NCI-H187 (cell line): ENCODE measurements at places on chromosomes 5 and 9.

DNA sequence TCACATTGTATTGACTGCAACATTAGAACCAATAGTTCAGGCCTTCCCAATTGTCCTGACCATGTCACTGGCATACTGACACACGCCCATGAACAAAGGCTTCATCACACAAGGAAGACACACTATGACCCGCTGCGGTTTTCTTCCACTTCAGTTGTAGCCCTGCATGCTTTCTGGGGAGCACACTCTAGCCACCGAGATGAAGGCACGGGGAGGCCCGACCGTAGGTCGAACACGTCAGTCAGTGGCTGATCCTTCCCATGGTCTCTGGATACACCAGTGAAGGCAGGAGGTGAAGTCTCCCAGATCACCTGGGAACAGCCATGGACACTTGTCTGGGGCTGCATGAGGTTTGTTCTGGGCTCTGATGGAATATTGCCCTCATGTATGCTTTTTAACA is 224.7 kb downstream of the FSTL4 start:
- no peak for DNase-seq

- DNase-seq: no peak
These were observed 26.4 kb downstream of the PTGR1 start for GRCh38 chr9:111572950-111573604.

DNA sequence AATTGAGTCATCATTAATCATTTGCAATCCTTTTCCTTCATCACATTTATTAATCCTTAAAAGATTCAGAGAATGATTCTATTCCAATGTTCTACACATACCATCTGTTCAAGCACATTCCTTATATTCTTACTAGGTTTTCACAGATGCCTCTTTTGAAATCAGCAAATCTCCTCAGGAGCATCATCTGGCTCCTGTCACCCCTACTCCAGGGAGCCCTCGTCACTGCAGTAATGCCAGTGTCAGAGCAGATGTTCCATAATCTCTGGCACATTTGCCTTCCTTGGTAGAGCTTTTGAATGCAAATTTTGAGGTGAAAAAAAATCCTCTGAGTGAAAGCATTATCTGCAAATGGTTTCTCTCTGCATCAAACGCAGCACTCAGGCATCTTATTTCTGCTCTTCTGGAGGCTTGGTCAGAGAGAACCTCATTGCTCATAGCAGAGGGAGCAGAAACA is 7.6 kb upstream of the KCNV2 start:
- no peak for DNase-seq

DNA sequence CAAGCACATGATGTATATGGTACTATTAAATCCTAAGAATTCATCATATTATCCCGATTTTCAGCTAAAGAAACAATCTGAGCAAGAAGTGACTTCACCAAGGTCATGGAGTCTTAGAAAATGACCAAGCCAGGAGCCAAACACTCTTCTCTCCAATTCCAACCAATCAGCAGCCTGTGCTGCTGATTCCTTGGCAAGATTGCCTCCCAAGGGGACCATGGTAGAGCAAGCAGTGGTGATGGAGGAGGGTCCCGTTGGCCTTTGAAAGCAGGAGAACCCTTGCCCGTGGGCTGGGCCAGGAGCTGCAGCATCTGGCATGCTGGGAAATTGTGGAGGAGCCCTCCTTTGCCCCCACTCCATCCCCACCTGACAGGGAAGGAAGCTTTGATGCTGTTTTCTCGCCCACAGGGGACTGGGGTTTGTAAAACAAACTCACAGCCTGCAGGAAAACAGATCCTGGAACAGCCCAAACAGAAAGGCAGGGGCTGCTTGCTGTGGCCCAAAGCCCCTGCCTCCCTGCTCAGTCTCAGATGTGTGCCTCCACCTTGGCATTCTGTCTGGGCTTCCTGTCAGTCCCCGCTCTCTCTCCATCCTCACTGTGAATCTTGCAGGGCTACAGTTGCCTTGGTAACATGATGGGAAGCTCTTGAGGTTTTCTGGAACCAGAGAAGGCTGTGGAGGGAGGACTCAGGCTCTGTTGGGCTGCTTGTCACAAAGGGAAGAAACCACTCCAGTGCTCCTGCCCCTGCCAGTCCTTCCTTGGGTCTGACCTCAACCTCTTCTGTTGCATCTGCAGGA is 70.8 kb upstream of the HSPA9 start:
- DNase-seq: no peak

GRCh38 chr9:100670719-100671118 is 92.8 kb downstream of the CAVIN4 start:
- DNase-seq: peak; percentile 23

DNA sequence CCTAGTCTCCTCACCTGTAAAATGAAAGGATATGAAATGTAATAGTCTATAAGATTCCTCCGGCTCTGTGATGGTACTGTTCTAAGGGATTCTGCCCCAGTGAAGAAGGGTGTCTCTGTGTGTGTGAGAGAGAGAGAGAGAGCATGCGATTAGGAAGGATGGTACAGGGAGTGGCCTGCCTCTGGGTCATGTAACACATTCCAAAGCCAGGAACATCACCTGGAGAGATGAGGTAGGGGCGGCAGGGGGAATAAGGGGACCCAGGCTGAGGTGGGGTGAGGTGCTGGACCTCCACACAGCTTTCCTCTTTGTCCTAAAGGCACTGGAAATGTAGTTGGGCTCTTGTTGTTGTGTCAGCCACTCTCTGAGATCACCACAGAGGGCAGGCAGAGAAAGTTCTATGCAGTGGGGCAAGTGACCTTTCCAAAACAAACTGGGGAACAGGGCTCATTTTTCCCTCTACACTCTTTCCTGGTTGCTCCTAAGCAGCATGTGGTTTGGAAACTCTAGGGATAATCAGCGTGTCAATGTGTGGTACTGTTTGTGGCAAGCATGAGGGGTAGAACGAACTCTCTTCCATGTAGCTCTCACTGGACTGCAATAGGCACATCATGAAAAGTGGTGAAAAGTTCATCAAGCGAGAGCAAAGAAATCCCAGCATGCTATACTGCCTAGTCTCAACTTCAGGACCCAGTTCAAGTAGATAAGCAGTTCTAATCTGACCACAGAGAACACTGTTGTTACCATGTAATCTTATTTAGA is 65.0 kb downstream of the SEMA6A start:
- DNase-seq: no peak

- DNase-seq: no peak
These were observed 104.9 kb upstream of the FTMT start for GRCh38 chr5:121746763-121747162.

- no peak for DNase-seq
These were observed 10.0 kb downstream of the DIPK1B start for GRCh38 chr9:136722093-136722968.

GRCh38 chr5:120096413-120096812 is 367.7 kb upstream of the PRR16 start:
- no peak for DNase-seq

DNA sequence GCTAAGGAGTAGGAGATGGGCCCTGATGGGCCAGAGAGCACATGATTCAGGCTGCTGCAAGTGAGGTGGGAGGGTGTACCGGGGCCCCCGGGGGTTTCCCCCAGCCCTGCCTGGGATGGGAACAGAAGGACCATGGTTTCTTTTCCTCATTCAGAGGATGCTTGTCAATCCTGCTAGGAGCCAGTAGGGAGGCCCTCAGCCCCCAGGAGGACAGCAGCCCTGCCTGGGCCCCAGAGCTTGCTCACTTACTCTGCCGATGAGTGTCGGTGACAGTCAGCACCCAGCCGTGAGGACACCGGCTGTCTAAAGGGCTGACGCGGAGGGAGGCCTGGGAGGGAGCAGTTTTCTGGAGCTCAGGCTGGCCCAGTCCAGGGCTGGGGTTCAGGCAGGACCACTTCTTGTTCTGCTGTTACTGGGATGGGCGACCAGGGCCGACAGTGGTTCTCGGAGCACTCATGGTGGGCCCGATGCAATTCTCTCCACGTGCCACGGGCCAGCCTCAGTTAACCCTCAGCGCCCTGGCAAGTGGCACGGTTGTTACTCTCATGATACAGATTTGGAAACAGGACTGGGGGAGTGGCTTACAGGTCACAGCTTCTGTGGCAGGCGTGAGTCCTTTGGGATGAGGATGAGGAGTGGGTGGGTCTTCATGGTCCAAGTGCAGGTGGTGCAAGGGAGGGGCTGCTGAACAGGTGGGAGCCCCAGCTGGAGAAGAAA is 1.8 kb downstream of the ARRDC1 start:
- no peak for DNase-seq

DNA sequence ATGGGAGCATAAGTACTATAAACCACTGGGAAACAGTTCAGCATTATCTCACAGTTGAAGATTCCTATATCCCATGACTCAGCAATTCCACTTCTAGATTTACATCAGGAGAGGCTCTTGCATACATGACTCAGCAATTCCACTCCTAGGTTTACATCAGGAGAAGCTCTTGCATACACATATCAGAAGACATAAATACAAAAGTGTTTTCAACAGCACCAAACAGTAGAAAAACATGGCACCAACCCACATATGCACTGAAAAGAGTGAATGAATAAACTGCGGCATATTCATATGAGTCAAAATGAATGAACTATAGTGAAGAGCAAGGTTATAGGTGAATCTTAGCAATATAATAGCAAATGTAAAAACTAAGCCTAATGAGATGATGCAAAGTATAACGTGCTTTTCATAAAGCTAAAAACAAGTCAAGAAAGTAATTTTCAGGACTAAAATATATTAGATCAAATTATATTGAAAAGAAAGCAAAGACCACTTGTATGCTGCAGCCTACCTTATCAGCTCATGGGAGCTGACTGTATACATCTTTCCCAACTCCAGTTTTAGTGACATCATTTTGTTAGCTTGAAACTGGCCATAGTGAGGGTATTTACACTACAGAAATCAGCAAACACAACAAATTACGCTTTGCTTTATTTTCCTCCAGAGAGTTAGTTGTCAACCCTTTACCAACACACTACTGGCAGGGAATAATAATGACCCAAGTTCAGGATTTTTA is 95.8 kb downstream of the ANKRD18B start:
- no peak for DNase-seq

- no peak for DNase-seq
These were observed 1.8 kb downstream of the RPL35 start for GRCh38 chr9:124859803-124860581.

DNA sequence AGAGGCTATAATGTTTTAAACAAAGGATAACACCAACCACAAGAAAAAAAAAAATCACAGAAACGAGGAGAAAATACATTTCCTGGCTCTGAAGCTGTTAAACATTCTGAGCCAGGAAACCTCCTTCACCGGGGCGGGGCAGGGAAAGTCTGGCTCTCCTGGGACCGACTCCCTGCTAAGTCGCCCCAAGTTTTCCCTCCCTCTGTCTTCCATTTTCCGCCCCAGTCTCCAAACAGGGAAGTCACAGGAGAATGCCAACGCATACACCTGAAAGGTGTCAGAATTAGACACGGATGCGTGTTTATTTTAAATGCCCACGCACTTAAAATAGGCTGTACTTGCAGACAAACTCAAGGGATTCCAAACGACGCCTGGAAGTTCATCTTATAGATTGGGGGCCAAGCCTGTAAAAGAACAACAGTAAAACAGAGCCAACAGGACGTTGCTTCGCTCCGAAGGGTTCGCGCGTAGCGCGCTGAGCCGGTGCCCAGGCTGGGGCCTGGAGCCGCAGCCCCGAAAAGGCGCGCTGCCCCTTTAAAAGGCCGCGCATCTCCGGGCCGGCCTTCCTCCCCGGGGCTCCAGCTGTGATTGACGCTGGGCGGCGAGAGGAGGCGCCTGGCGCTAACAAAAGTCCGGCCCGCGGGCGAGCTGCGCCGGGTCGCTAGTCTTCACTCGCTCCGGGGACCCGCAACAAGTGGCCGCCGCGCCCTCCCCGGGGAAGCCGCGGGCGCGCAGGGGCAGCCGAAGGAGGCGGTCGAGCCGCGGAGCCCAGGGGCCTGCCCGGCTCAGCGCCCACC is at the start of gene FBXL7:
Gene FBXL7 (plus strand): TSS at position 653 of the 797 bp plus-strand sequence.
- DNase-seq: no peak

GRCh38 chr5:139648205-139649081 is at the start of gene CXXC5:
TSS of gene CXXC5 (plus strand) at chr5:139648349. CDS start at chr5:139680524, 32,175 bp downstream.
- DNase-seq: peak; percentile 70

DNA sequence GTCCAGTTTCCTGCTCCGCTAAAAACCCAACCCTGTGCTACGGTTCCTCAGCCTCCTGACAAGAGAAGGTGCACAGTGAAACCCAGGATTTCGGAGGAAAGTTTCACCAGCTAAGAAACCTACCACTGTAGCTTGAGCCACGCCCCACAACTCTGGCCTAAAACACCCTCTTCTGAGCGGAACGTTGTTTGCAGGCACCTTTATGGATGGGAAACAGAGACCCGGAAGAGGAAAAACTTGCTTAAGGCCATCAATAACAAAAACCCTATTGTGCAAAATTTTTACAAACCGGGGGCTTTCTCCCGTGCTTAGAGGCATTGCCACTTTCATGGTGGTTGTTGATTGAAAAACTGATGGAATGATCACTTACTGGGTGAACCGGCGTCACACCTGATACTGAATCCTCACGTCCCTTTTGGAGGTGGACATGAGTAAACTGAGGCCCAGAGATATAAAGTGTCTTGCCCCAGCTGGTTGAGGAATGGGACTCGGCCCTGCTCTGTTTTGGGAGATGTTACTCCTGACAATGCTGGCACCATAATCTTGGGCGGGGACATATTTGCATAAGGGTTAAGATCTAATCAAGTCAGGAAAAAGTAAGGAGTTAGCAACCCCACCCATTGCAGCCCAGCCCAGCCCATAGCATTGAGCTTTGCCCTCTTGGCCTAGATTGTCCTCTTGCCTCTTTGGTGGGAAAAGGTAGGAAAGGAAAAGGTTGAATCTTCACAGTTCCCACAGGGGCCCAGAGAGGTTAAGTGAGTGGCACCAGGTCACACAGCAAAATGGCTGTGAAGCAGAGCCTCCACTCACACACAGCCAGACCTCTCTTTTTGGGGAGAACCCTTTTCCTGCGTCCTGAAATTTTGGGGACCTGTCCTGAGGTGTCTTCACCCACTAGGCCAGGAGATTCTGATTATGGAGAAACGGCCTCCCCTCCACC is 23.2 kb upstream of the PTGS1 start:
- no peak for DNase-seq

DNA sequence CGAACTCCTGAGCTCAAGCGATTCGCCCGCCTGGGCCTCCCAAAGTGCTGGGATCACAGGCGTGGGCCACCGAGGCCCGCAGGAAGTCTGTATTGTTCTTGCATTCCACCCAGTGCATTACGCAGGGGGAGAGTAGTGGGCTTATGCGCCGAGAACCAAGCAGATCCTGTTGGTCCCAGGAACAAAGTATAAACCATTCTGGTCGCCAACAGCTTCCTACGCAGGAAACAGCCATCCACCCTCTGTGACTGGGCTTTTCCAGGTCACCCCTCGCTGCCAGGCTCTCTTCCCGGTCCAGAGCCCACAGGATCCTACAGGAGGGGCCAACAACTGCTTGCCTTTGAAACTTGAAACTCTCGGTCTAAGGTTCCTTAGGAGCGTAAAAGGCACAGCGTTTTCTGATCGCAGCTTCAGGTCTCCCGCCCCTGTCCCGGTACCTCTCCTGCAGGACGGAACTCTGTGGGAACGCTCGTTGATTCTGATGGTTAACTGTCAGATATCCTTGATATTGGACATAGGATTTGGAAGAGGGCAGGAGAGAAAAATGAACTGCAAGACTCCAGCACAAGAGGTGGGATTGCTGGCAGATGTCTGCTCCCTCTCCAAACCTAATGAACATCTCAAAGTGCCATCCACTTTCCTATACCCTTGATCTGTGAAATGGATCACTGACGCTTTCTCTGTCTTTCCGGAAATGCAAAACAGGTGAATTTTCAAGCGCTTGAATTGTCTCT is 4.2 kb upstream of the ANXA2R start:
- peak; percentile 88 for DNase-seq

- DNase-seq: no peak
These were observed 116.5 kb downstream of the PIK3R1 start for GRCh38 chr5:68332080-68332451.

- DNase-seq: no peak
These were observed 4.1 kb downstream of the MRPS2 start for GRCh38 chr9:135504262-135505243.
